Activated CD4-positive, alpha-beta T cell treated with anti-CD3 and anti-CD28 coated beads for 48 hours (primary cell): ENCODE measurements at places on chromosomes 12 and 14.

DNA sequence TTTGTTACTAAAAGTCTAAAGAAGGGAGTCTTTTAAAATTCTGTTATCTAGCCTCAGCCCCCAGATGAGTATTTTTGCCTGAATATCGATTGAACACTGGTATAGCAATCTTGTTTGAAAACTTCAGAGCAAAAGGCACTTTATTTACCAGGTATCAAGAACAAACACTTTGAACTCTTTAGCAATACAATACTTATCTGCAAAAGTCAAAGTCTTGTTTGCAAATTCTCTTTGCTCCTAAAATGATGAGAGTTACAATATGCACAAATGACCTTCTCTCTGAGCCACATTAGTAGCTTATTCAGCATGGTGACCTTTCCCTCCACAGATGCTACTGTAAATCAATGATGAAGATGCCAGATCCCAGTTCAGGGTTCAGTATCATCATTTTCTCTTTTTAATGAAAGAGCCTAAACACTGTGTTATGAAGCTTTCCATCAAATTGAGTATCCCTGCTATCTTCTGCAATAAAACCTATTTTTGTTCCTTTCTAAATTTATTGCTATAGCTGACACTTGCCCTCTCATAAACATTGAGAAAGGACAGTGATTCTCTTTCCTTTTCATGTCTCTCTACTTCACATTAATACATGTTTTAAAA, 752.7 kb upstream of the MGAT4C start:
- DNase-seq: no peak

DNA sequence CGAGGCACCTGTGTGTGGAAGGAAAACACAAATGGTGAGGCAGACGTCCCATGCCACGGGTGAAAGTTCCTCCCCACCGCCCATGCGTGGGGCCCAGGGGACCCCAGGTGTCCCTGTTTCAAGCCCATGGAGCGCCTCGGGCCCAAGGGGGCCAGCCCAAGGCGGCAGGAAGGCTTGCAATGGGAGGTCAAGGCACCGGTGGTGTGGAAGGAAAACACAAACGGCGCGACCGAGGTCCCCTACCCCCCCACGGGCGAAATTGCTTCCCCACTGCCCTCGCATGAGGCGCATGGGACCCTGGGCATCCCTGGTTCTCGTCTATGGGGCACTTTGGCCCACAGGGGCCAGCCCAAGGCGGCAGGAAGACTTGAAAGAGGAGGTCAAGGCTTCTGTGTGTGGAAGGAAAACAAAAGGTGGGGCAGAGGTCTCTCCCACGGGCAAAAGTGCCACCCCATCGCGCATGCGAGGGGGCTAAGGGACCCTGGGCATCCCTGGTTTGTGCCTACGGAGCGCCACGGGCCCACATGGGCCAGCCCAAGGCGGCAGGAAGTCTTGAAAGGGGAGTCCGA, 379.4 kb downstream of the ALG10 start:
- peak; percentile 1 for DNase-seq

GRCh38 chr14:26709019-26709418, 111.2 kb upstream of the NOVA1 start:
- DNase-seq: no peak

- DNase-seq: no peak
These were observed 92.1 kb upstream of the FZD10 start for GRCh38 chr12:130070126-130070611.

GRCh38 chr12:67523538-67523937, 125.0 kb upstream of the DYRK2 start:
- no peak for DNase-seq
